Cardiac fibroblast (primary cell): ENCODE measurements at places on chromosomes 6 and 20.
A peak's percentile ranks its signal among the peaks of the same experiment; 100 is the strongest.

- peak; percentile 80 for DNase-seq
These were observed 80.2 kb downstream of the MLIP start for GRCh38 chr6:54191461-54191860.

DNA sequence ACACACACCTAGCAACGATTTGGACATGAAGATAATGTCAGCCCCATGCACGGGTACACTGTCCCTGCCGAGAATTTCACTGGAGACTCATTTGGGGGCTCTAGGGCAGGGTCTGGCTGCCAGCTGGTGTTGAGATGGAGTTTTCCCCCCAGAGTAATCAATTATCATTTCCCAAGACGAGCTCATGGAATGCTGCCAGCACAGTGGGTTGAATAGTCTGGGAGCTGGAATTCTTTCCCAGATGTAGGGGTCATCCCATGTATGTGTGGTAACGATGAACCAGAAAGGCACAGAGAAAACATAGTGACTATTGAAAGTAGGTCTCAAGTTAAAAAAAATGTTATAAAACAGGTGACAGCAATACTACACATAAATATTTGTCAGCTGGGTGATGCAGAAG is 579.9 kb downstream of the MAFB start:
- DNase-seq, result no peak

GRCh38 chr20:10654250-10654610 is 19.6 kb downstream of the JAG1 start:
- peak; percentile 59 for DNase-seq

GRCh38 chr6:145733810-145734209 is 1.5 kb downstream of the EPM2A start:
- DNase-seq, result no peak

GRCh38 chr20:4014031-4014474 is 1.3 kb downstream of the RNF24 start:
- peak; percentile 89 for DNase-seq

DNA sequence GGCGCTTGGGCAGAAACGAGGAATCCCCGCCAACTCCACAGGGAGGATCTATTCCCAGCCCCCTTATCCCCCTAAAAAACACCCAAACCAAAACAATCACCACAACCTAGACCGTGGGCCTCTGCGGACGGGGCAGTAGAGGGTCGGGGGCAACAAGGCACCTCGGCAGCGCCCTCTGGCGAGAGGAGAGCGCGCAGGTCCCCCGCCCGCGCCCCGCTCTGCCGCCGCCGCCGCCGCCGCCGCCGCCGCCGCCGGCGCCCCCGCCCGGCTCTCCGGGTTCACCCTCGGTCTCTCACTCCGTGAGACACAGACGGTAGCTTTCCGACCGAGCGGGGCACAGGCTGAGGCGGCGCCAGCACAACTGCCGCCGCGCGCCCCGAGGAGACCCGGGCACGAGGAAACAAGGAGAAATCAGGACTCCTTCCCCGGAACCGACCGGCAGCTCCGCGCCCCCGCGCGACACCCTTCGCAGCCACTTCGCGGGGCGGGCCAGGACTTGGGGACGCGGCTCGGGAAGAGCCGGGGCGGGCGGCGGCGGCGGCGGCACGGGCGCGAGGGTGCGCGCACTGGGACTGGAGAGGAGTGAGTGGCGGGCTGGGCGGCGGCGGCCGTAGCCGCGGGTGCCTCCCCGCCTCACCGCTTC is at the start of gene SLC35F1:
Gene SLC35F1 (plus strand): TSS at position 307 of the 643 bp plus-strand sequence.
- peak; percentile 37 for DNase-seq
